Body of pancreas (tissue), 4 donors: ENCODE measurements at places on chromosomes 2 and 18. TPM values are rescaled to one million over a fixed set of nuclear protein-coding genes. Genes with fewer than 3 reads are reported as not detected.

- H3K27me3 ChIP-seq, result no peaks in the 10 kb centered on the region
- H3K36me3 ChIP-seq, result no peaks in the 10 kb centered on the region
- no peak overlapping the region for H3K4me3 ChIP-seq
- H3K27ac ChIP-seq, result no peak overlapping the region
- DNase-seq, result no peak
Observed at GRCh38 chr2:216774620-216775019, 79.3 kb upstream of the IGFBP5 start.

TUBA3E gene
- not detected for total RNA-seq

DNA sequence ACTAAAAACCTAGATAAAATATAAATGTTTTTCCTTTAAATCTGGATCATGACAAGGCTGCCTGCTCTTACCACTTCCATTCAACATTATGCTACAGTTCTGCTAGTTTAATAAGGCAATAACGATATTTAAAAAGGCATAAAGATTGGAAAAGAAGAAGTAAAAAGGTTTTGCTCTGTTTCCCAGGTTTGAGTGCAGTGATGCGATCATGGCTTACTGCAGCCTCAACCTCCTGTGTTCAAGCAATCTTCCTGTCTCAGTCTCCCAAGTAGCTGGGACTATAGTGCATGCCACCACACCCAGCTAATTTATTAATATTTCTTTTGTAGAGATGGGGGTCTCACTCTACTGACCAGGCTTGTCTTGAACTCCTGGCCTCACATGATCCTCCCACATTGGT, 40.8 kb downstream of the PROKR1 start:
- no peak for DNase-seq
- H3K4me3 ChIP-seq, result no peak overlapping the region
- H3K27me3 ChIP-seq, result no peaks in the 10 kb centered on the region
- no peak overlapping the region for H3K27ac ChIP-seq

HK2 gene
- total RNA-seq, result 1.3 TPM

PTPRN gene
- 19.8 TPM for total RNA-seq

DNA sequence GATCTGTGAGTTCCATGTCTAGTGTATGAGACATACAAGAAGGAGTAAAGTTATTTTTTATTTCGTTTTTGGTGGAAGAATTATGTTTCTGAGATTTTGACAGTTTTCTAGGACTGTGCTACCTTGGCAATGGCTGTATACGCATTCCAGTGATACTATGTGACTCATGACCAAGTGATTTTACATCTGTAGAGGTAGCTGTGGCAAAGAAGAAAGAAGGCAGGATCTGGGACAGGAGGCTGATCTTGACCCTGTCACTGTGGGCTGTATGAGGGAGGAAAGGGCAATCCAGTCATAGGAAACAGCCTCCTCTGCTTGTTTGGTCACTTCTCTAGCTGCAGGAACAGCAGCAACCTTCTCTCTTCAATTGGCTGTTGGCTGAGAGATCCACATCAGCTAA, 44.0 kb upstream of the PDCL3 start:
- H3K27me3 ChIP-seq, result no peaks in the 10 kb centered on the region
- no peak overlapping the region for H3K4me3 ChIP-seq
- H3K36me3 ChIP-seq, result no peaks in the 10 kb centered on the region
- no peaks in the 10 kb centered on the region for H3K4me1 ChIP-seq
- no peak for DNase-seq

- no peaks in the 10 kb centered on the region for H3K4me1 ChIP-seq
- H3K27me3 ChIP-seq, result no peaks in the 10 kb centered on the region
- H3K4me3 ChIP-seq, result no peak overlapping the region
- DNase-seq, result peak; percentile 24
- no peak overlapping the region for H3K27ac ChIP-seq
Observed at GRCh38 chr2:16546128-16546754, 119.4 kb downstream of the CYRIA start.

- no peaks in the 10 kb centered on the region for H3K27me3 ChIP-seq
- H3K4me3 ChIP-seq, result no peak overlapping the region
- no peak overlapping the region for H3K27ac ChIP-seq
- no peaks in the 10 kb centered on the region for H3K36me3 ChIP-seq
Observed at GRCh38 chr2:163949693-163950092, 213.9 kb upstream of the FIGN start.

- no peak overlapping the region for H3K27ac ChIP-seq
- H3K4me1 ChIP-seq, result no peaks in the 10 kb centered on the region
- H3K4me3 ChIP-seq, result no peak overlapping the region
- H3K27me3 ChIP-seq, result no peaks in the 10 kb centered on the region
- DNase-seq, result no peak
- H3K36me3 ChIP-seq, result no peaks in the 10 kb centered on the region
Observed at GRCh38 chr2:217105733-217106649, 246.1 kb upstream of the TNP1 start.
